Foreskin keratinocyte (primary cell): ENCODE measurements at places on chromosomes 5 and 9. TPM values are rescaled to one million over a fixed set of nuclear protein-coding genes. Genes with fewer than 3 reads are reported as not detected.

The GPR150 gene
- total RNA-seq: 0.07 TPM in 1 of 2 replicates, not detected in the other

DNA sequence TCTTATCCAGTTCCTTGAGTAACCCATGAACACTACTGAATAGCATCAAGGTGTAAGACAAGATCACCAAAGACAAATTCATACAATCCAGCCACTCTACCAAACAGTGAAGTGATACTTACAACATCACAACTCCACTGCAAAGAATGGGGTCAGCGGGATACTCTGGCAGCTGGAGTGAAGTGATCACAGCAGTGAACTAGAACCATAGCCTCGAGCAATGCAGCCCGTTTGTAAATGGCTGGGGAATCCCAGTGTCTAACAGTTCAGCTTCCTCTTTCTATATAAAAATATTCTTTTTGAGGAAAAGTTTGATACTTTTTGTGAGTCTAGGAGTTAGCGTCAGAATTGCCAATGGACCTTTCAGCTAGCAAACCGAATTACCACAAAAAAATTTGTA is 515.2 kb downstream of the ZNF608 start:
- DNase-seq: no peak

DNA sequence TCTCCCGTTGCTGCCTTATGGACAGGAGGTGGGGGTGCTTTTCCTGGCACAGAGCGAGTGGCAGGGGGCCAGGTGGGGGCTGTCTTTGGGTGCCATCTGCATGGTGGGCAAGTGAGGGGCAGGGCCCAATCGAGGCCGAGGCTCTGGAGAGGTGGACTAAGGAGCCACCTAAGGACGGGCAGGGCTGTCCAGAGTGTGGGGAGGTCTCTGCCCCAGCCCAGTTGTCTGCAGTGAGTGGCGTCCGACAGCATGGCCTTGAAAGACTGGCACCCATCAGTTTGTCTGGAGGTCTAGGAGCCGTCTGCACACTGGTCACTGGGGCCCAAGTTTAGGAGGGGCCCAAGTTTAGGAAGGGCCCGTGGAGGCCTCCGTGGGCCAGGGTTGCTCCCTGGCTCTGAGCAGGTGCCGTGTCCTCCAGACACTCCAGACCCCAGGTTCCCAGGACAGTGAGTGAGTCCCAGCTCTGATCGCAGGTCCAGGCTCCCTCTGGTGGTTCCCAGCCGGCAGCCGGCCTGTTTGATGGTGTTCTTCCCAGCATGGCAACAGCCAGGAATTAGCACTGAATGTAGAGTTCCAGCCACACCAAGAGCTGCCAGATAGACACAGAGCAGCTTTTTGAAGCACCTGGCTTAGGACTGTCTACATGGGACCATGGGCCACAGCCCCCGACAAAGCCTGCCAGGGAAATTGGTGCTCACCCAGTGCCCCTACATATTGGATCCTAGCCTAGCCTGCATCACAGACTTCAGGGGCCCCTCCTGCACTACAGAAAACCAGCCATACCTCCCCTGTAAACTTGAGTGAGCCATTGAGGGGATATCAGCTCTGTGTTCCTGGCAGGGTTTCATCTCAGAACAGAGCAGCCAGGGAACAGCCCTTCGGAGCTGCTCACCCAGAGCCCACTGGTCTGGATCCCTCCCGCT is 120.9 kb downstream of the WNK2 start:
- no peak for DNase-seq

DNA sequence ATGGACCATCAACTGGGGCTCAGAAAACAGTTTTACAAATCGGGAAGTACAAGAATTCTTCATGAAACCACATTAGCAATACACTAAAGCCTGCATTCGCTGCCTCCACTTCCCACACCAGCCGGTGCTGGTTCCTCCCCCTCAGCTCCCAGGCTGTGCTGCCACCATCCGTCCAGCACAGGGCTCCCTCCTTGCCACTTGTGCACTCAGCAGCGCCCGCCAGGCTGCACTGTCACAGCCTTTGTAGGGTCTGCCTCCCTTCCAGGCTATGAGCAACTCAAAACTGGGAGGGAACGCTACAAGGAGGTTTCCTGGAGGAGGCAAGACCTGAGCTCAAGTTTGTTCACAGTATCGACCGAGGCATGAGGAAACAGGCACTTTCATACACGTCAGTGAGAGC is 7.7 kb downstream of the MAPK9 start:
- no peak for DNase-seq
